ENCODE measurements at places on chromosomes 5 and 9.

DNA sequence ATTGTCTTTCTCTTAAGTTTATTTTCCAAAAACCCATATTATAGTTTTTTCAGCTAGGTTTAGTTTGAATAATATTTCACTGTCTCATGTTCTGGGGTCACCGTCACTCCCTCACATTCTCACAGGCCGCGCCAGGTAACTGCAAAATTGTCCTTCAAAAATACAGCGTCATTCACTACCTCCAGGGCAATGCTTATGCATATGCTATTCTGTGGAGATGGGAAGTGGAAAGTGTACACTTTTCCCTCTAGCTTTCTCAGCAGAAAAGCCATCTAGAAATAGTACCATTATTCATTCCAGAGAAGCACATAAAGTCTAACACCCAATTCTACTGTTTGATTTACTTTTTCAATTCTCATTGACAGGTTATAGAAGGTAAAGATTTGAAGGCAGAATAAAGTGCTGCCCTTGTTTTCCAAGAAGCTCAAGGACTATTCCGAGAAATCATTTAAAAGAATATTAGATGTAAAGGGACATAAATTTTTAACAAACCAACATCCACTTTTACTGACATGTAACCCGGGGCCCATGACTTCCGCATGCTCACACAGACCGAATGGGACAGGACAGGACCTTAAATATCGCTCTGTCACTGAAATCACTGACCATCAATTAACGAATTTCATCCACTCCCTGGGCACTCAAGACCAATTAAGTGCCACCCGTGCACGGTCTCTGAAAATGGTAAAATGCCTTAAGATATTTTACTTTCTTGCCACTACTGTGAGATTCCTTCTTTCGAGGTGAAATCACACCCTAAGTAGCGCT, 720 bp downstream of the NUDT12 start:
- no peak for DNase-seq

DNA sequence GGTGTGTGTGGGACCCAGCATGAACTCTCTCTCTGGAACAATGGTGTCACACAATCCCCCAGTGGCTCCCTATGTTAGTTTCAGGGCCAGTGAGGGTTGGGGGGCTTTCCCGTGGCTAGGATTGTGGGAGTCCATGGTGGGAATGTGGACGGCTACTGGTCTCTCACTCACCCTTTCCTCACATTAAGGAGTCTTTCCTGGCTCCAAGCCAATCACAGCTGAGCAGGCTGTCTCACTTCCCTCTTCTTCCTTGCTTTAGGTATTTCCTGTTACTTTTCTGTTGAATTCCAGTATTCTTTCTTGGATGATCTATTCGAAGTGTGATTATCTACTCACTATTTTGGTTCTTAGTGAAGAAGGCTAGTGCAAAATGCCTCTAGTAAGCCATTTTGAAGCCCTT, 324.4 kb upstream of the MPDZ start:
- DNase-seq, result no peak

GRCh38 chr5:32365623-32366022, 52.9 kb upstream of the MTMR12 start:
- DNase-seq, result no peak

- no peak for DNase-seq
These were observed 252.6 kb upstream of the IRX4 start for GRCh38 chr5:2135354-2135753.

GRCh38 chr9:135992486-135993408, 31.6 kb upstream of the UBAC1 start:
- peak; percentile 27 for DNase-seq

GRCh38 chr9:134564431-134565170, 77.0 kb upstream of the COL5A1 start:
- DNase-seq, result no peak

DNA sequence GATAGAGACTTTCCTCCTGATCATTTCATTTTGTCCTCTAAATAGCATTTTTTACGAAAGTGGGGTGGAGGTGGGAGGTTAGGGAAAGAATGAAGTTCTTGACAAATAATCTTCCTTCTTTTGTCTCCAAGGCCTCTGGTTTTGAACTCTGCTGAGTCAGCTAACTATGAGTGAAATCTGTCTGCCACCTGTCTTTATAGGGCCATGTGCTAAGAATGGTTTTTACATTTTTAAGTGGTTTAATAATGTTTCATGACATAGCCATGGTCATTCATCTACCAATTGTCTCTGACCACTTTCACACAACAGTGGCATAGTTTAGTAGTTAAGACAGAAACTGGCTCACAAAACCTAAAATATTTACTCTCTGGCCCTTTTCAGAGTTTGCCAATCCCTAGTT, 7.6 kb downstream of the MAN2A1 start:
- no peak for DNase-seq

All from naive thymus-derived CD8-positive, alpha-beta T cell (primary cell).